ENCODE measurements at places on chromosomes 11 and 22. TPM values are rescaled to one million over a fixed set of nuclear protein-coding genes. Genes with fewer than 3 reads are reported as not detected.
A peak's percentile ranks its signal among the peaks of the same experiment; 100 is the strongest.

GRCh38 chr11:73999581-74000306 lies 9.1 kb downstream of the UCP3 start:
- no peak for DNase-seq

DNA sequence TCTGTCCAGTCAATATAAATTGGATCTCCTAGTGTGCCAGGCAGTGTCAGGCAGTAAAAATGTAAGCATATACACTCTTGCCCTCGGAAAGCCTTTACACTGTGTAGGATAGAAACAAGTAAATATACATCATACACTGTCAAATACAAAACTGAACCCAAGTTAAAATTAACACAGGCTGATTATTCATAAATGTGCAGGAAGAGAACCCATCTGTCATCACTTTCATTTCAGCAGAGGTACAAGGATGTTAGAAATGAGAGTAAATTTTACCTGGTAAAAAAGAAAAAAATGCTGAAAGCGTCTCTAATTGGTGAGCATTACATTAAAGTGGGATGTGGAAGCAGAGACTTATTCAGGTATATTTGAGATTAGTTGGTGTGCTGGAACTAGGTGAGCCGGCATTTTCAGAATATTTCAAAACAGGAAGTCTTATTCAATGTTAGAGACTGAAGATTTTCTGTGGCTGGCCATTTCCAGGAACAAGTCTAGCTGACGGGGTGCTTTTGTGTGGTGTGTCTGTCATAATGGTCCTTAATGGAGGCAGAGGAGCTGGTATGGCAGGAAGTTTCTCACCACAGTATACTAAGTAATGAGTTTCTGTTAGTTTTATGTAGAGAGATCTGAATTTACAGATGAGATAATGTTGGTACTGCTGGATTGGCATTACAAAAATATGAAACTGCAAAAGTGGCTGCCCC lies 192.6 kb downstream of the CASP12 start:
- no peak for DNase-seq

DNA sequence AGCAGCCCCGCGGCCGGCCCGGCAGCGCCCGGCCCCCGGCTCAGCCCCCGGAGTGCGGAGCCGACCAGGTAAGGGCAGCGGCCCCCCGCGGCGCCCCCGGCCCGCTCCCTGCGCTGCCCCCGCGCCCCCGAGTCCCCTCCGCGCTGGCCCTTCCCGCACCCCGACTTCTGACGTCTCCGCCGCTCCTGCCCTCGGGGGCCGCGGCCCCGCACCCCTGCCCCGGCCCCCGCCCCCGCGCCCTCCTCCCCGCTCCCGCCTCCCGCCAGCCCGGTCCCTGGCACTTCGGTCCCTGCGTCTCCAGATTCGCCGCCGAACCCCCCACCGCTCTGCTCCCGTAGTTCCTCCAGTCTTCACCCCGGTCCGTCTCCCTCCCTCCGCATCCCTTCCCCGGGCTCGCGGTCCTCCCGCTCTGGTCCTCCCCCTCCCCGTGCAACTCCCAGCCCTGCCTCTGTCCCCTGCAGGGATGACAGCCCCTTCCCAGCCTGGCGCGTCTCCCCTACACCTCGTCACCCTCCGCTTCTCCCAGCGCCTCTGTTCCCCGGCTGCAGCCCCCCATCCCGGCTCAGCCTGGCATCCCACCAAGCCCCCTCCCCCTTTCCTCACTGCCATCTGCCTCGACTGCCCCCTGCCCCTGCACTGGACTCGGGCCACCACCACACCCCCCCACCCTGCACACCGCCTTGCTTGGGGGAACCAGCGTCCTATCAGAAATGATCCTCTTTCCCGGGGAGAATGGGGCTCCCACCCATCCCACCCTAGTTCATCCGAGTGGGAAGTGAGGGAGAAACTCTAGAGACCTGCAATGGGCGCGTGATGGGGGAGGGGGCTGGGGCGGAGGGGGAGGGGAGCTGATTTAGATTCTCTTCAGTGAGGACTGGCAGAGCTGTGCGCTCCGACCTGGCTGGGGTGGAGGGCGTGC lies 531 bp downstream of the GRIK4 start:
- peak; percentile 33 for DNase-seq

The KCTD14 gene
- 1.2 TPM for total RNA-seq

The TSPAN32 gene
- 0.60 TPM for total RNA-seq

DNA sequence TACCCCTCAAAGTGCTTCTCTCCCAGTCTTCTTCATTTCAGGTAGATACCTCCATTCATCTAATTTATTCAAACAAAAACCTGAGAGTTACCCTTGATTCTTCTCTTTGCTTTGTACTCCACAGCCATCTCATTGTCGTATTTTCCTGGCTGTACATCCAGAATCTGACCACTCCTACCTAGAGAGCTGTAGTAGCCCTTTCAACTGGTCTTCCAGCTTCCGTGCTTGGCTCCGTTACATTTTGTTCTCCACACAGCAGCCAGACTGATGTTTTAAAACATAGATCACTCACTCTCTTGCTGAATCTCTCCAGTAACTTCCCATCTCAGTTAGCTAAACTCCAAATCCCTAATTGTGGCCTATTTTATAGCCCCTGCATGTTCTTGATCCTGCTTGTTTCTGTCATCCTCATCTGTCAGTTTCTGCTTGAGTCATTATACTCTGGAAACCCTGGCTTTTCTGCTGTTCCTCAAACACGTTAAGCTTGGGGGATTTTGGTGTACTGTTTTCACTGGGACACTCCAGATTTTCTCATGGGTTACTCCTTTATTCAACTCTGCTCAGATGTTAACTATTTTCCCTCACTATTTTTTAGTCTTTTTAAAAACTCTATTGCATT lies 7.4 kb downstream of the SPCS2 start:
- DNase-seq = no peak

The TRPC6 gene
- 1.9 TPM for total RNA-seq

The RIMBP3C gene
- total RNA-seq = 0.68 TPM

The TMEM45B gene
- 0.95 TPM for total RNA-seq

The P2RY6 gene
- total RNA-seq = 2.7 TPM

DNA sequence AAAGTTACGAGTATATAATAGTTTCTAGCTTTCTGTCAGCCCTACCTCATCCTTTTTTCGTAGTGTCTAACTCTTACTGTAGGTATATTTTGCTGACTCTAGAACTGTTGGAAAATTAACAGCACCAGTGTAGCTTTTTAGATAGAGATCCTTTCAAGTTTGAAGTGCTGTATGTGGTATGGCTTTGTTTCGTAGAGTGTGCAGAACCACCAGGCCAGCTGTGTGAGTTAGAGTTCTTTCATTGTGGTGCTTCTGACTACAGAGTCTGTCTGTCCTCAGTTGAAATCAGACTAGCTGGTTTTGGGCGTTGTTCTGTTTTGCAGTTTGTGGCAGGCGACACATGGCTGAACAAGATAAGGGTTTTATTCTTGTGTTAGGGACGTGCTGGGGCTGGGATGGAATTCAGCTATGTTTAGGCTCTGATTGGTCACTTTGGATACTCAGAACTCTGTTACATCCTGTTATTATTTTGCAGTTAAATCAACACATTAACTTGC lies 3.2 kb downstream of the ARHGEF12 start:
- DNase-seq = no peak

The RAPSN gene
- not detected for total RNA-seq

The CHRM1 gene
- 53.6 TPM for total RNA-seq

The HSCB gene
- total RNA-seq = 8.6 TPM

The CSF2RB gene
- total RNA-seq = 0.65 TPM

The NNMT gene
- total RNA-seq = 4.2 TPM

DNA sequence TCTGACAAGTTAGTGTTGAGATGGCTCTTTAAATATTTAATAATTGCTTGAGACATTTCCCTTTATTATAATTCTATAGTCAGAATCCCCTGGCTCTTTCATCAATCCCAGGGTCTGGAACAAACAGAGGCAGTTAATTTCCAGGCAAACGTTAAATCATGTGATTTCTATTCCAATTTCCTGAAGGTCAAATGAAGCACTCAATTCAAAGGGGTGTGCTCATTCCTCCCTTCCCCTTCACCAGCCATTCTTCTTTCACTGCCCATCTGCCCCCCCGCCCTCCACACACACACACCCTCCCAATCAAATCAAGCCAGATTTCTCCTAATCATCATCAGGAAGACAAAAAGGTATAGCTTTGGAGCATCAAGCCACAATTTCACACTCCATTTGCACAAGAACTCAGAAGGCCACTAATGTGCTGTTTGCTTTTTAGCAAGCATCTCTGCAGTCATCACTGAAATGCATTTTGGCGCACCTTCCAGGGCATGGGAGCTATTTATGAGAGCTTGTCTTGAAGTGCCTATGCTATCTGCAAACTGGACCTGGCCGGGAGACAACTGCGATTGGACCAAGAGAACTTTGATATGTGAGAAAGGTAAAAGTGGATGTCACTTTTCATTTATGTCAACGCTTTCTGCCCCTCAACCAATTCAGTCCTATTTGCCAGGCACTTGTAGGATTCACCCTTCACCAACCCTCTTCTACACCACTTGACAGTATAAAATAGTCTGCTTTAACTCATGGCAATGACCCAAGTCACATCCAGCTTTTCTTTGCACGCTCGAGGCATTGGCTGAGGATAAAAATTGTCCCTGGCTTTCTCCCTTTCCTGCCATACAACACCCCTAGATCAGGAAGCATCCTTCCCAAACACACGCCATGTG lies 315.1 kb upstream of the API5 start:
- DNase-seq = no peak

The UPK2 gene
- not detected for total RNA-seq

The SLC22A9 gene
- 3.4 TPM for total RNA-seq

DNA sequence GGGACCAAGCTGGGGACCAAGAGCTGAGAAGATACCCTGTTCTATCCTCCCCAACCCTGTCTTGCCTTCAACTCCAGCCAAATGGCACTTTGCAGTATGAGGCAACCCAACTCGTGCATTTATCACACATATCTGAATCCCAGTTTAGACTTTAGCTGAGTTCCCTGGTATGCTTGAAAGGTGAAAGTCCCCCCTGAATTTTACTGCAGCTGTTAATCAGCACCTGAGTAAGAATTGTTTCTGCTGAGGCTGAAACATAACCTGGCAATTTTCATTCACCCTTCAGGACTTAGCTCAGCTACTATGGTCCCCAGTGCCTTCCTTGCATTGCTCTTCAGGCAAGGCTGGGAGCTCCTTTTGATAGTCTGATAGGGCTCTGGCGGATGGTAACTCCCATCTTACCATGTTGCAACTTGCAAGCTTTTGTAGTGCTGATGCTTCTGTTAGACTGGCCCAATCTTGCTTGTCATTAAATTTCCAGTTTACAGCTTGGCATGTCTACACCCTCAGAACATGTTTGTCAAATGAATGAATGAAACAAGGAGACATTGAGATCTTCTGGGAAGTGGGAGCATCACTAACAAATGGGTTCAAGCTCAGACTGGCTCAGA lies 64.0 kb upstream of the SLC6A5 start:
- DNase-seq = no peak

The DSCAML1 gene
- total RNA-seq = 25.0 TPM

GRCh38 chr11:86523738-86524619 lies 148.4 kb downstream of the ME3 start:
- DNase-seq = no peak

The FANCF gene
- 5.7 TPM for total RNA-seq

DNA sequence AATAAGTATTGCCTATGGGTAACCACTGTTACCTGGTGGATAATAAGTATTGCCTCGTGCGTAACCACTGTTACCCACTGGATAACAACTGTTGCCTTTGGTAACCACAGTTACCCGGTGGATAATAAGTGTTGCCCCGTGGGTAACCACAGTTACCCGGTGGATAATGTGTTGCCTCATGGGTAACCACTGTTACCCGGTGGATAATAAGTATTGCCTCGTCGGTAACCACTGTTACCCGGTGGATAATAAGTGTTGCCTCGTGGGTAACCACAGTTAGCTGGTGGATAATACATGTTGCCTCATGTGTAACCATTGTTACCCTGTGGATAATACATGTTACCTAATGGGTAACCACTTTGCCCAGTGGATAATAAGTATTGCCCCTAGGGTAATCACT lies 9.8 kb upstream of the NXPE4 start:
- no peak for DNase-seq

The OR51I1 gene
- total RNA-seq = not detected

DNA sequence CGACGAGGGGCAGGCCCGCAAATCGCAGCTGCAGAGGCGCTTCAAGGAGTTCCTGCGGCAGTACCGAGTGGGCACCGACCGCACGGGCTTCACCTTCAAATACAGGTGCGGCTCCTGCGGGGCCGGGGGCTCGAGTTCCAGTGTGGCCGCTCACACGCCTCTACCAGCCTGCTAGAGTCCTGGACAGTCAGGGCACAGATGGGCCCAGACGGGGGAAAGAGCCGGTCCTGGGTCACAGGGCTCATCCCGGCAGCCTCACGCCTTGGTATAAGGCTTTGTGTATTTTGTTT lies 506 bp downstream of the MCM5 start:
- no peak for DNase-seq

DNA sequence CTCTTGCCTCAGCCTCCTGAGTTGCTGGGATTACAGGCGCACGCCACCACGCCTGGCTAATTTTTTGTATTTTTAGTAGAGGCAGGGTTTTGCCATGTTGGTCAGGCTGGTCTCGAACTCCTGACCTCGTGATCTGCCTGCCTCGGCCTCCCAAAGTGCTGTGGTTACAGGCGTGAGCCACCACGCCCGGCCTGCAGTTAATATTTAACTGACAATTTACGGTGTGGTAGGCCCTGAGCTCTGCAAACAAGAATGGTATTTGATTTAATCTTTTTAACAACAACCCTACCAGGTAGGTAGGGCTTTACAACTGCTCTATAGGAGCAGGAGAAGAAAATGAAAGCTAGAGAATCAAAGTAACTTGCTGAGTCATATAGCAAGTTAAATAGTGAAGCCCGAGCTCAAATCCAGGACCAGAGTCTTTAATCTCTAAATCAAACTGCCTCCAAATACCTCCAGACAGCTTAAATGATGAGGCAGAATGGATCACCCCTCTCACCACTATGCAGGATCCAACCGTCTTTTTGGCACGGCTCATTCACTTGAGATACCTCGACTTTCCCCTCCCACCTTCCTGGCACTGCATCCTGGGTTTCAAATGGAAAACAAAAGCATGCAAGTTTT lies 9.4 kb downstream of the UEVLD start:
- no peak for DNase-seq

DNA sequence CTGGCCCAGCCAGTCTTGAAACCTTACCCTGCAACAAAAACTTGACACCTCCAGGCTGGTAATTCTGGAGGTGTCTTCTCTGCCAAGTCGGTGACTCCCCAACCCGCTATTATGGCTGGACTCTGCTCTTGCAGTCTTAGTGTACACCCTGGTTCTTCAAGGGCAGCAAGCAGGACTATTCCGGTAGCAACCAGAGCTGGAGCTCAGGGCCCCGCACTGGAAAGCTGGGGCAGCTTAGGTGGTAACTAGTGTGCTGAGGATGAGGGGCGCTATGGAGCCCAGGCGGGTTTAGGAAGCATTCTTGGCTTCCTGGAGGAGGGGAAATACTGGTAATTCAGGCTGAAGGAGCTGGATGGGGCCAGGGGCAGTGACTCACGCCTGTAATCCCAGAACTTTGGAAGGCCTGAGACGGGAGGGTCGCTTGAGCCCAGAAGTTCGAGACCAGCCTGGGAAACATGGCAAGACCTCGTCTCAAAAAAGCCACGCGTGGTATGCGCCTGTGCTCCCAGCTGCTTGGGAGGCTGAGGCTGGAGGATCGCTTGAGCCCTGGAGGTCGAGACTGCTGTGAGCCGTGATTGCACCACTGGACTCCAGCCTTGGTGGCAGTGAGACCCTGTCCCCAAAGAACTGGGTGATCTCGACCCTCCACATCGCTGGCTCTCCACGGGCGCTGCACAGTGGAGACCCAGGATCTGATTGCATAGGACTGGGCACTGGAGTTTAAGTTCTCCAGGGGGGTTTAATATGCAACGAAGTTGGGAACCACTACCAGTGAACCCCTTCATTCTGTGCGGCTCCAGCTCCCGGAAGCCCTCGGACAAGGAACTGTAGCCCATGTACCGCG lies 10.6 kb upstream of the AIFM3 start:
- DNase-seq = no peak

The DDI1 gene
- total RNA-seq = not detected

Data from dorsolateral prefrontal cortex (tissue), 122 donors.